ENCODE measurements at places on chromosomes 12 and 14.

DNA sequence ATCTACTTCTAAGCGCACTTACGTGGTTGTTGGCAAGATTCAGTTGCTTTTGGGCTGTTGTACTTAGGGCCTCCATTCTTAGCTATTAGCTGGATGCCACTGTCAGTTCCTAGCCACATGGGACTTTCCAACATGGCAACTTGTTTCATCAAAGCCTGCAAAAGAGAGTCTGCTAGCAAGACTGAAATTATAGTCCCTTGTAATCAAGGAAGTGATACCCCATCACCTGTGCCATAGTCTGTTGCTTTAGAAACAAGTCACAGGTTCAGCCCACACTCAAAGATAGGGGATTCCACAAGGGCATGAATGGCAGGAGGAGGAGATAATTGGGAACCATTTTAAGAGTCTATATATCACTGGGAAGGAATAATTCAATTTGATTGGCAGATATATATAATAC, 27.1 kb upstream of the SLC17A8 start:
- DNase-seq = no peak

DNA sequence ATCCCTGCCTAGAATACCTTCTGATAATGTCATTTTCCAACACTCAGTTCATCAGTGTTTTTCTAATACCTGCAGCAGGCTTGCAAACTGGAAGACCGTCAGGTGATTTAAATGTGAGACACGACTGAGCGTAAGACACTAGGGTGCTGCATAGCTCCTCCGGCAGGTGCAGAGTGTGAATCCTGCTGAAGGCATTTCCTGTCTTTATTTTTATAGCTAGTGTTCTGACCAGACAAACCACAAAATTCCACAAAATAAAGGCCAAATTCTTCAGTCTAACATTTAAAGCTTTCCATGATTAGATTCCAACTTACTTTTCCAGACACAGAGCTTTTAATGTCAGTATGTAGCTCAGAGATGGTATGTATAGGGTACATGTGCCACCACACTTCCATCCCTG, 70.7 kb downstream of the BBS10 start:
- no peak for DNase-seq

- DNase-seq = no peak
These were observed 1359.6 kb downstream of the FSCB start for GRCh38 chr14:43147485-43147884.

GRCh38 chr12:22043943-22044342, 2.1 kb upstream of the CMAS start:
- DNase-seq = no peak

DNA sequence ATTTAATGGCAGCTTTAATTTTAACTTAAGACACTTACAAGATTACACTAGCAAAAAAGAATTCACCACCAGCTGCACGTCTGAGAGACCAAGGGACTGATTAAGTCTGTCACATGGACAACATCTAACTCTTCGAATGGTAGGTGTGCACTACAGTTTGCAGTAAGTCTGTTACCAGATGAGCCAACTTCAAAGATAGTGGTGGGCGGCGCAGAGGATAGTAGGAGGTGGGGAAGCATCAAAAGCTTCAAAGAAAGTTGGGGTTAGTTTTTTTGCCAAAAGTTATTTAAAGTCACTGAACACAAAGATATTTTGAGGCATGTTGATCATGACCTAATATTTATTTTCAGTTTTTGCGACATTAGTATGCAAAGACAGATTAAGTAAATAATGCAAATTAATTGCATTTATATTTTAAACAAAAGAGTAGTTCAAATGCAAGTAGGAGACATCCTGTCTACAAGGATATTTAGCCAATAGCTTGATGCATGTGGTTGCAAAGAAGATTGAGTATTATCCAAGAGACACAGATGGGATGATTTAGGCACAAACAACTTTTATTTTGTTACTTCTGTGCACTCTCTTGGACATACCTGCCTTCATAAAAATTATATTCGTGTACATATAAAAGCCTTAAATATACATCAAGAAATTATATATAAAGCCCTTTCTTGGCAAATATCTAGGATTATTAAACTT, 327.7 kb downstream of the BMP4 start:
- no peak for DNase-seq

DNA sequence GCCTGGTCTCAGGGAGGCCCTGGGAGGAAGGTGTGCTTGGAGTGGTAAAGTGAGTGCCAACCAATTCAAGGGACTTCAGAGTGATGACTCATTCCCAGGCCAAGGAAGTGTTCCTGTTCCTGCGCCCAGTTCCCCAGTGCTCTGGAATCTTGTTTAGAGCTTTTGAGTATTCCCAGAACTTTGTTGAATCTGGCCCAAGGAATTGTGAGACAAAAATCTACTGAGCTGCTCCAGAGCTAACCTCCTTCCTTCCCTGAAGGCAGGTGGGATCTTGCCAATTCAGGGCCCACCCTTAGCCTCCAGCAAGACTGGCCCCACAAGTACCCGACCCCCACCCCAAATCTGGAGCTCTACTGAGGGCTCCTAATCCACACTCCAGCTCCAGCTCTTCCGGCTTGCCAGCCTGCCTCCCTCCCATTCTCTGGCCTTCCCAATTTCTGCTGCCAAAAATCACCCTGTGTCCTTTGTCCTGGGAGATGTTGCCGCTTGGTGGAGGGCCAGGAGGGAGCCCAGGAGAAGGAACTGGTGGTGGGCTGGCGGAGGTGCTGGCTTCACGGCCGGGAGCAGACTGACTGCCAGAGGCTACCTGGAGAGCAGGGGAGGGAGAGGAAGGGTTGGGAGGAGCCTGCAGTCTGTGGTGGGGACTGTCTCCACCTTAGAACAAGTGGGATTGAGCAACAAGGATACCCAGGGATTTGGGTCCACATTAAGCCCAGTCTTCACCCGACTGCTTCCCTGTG, 2.0 kb upstream of the ATN1 start:
- no peak for DNase-seq

GRCh38 chr12:38682521-38682920, 222.9 kb downstream of the CPNE8 start:
- no peak for DNase-seq

GRCh38 chr12:128052331-128052730, 214.6 kb upstream of the TMEM132C start:
- no peak for DNase-seq

All from activated CD4-positive, alpha-beta T cell treated with anti-CD3 and anti-CD28 coated beads, Interleukin-2, amount 50 U/mL, for 4 hours (primary cell).